Neural progenitor cell (in vitro differentiated cells): ENCODE measurements at places on chromosomes 2 and 18.

GRCh38 chr2:3777966-3778365 is 74.6 kb downstream of the DCDC2C start:
- DNase-seq: no peak

GRCh38 chr2:66661253-66662173 is 226.6 kb downstream of the MEIS1 start:
- no peak for DNase-seq

DNA sequence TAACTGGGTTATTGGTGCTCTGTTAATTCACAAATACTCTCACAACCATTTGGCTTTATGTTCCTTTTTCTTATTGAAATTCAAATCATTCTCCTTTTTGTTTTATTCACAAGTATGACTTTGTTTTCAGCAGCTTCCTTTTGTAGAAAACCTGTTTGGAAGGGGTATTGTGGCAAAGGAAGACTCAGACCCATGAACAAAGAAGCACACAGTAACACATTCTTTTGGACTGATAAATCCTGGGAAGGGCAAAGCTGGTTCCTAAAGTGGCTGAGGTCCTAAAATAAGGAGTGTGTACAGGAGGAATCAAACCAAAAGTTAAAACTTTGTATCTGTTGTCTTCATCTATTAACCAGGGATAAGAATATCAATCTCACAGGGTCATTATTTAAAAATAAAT is 374.7 kb upstream of the FIGN start:
- peak; percentile 32 for DNase-seq

DNA sequence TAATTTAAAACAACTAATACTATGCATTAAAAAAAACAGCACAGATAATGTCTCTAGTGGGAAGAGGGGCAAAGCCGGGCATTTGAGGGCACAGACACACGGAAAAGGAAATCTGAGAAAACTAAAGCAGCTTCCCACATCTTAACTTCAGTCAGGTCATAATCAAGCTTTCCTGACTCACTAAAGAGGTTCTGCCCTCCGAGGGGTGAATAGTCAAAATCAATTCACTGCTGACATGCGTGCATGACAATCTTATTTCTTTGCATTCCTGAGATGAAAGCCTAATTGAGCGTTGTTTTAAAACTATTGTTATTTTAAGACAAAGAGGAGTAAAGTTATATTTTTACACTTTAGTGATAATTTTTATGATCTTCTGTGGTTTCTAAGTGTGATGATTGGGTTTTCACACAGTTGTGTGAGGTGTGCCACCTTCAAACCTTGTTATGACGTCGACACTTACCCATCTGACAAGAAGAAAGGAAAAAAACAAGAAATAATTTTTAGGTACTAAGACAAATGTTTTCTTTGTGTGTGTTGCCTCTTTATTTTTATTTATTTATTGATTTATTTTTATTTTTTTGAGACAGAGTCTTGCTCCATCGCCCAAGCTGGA is 90.9 kb downstream of the GATA6 start:
- no peak for DNase-seq

- no peak for DNase-seq
Measured at GRCh38 chr2:228507231-228507824, 325.8 kb upstream of the SPHKAP start.

- no peak for DNase-seq
Measured at GRCh38 chr2:201759567-201759966, 21.2 kb downstream of the ALS2 start.

DNA sequence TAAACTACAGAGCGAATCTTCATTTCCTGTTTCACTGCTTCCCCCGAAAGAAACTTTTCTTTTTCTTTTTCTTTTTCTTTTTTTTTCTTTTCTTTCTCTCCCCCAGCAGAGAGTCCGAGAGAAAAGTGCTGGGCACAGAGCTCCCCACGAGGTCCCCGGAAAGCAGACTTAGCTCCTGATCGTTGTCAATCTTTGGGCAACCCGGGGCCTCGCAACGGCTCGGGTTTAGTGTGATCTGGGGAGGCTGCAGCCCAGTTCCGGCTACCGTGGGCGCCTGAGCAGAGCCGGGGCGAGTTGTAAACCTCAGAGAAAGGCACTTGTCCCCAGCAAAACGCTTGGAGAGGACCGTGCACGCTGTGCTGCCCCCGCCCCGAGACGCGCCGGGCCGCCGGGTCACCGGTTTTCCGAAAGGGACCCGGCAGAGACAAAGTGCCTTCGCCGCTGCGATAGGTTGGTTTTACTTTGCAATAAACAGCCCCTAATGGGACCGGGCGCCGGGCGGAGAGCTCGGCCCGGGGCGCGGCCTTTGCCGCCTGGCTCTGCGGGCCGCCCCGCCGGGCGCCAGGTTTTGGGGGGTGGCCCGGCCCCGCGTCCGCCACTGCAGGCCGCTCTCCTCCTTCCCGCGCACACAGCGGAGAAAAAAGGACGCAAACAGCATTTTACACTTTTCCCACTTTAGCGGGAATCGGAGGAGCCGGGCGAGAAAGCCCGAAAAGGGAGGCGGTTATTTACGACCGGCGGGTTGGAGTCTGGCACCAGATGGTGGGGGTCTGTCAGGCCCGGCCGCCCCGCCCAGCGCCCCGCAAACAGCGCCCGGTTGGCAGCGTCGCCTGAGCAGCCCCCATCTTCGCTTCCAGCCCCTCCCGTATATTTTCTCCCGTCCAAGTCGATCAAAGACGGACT is 136.0 kb downstream of the INSIG2 start:
- peak; percentile 70 for DNase-seq

- no peak for DNase-seq
Measured at GRCh38 chr2:182852801-182853200, 13.6 kb downstream of the FRZB start.

GRCh38 chr2:139876321-139876720 is 1096.1 kb upstream of the NXPH2 start:
- no peak for DNase-seq

- no peak for DNase-seq
Measured at GRCh38 chr2:44722026-44722625, 219.4 kb upstream of the SIX3 start.
